HS-5 (cell line): ENCODE measurements at places on chromosomes 11 and 22.

DNA sequence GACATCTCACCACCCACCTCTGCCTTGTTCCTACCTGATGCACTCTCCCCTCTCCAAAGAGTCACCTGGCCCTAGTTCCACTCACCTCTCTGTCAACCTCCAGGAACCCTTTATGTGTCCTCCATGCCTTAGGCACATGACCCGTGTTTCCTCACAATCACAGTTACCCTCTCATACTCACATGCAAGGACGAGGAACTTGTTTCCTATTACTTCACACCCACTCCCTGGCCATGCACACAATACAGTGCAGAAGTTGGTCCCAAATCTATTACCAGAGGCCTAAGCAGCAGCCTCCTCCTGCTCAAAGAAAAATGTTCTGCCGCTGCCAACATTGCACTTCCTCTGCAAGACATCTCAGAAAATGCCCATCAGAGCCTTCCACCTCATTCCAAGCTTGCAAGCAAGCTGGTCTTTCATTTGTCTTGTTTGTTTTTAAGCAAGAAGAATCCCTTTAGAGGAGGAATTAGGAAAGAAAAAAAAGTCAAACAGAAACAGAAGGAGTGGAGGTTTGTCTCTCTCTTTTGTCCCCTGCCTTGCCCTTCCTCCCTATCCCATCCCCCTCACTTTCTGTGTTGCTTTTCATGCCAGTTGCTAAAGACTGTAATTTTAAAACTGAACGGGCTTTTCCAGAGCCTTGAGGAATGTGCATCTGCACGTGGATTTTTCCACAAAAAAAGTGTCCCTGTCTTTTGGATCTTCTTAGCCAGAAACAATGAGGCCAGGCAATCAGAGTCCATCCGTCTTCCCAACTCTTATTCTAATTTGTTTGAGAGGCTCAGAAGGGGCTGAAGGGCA lies 63.4 kb downstream of the KCNJ1 start:
- DNase-seq, result no peak

GRCh38 chr11:32920570-32920969 lies 28.0 kb downstream of the QSER1 start:
- DNase-seq, result no peak

- DNase-seq, result peak; percentile 93
These were observed 55.3 kb upstream of the GCAT start for GRCh38 chr22:37752189-37753087.

DNA sequence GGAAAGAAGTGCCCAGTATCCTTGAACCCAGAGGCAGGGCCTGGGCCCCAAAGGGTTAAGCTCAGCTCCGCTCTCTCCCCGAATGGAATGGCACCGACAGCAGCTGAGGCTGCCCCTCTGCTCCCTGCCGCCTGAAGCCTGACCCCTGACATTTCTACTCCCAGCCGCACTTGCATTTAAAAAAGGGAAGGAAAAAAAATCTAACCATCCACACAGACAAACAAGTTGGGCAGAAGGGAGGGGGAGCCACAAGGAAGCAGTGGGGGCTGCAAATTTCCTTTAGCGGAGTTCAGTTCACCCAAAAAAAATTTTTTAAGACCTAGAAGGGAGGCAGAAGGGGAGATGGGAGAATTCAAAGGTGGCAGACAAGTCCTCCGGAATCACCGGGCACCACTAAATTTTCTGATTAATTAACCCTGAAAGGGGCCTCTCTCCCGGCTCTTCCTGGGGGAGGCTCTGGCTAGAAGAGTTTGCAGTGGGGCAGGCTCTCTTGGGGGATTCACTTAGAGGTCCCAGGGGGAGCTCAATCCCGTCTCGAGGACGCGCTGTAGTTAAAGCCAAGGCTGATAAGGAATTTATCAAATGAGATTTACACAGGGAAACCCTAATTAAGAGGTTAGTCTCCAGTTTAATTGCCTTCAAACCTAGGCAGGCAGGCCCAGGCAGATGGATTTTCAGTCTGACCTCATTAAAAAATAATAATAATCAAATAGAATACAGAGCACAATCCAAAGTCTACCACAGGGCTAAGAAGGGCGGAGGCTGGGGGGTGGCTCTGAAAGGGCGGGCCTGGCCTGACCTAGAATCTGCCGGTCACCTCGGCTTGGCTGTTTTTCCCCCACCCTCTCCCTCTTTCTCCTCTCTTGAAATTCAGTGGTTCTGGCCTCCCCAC lies 25.6 kb downstream of the MN1 start:
- DNase-seq, result no peak

DNA sequence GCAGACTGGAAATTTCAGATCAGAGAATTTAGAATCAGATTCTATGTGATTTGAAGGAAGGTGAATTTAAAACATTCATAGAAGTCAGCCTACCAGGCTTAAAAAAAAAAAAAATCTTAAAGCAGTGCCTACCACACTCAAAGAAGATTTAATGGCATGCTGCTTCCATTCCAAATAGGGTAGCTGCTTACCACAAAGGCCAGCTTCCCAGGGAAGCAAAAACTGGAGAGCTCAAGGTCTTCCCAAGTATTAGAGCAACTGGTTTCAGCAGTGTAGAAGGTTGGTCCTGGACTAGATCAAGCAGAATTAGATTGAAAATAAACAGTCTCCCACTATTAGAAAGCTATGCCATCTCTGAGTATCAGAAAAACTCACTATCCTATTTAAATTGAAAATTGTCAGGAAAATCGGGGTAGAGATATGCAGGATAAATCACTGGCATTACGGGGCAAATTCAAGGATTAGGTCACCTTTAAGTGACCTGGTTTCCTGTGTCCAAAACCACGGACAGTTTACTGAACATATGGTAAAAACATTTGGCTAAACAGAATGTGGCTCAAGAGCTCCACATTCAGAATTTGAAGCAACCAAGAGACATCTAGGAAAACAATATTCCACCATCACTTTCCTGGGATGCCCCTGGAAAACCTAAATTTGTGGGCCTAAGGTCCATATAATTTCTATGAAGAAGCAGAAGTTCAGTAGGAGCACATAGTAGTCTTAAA lies 1.3 kb downstream of the C11orf42 start:
- no peak for DNase-seq

DNA sequence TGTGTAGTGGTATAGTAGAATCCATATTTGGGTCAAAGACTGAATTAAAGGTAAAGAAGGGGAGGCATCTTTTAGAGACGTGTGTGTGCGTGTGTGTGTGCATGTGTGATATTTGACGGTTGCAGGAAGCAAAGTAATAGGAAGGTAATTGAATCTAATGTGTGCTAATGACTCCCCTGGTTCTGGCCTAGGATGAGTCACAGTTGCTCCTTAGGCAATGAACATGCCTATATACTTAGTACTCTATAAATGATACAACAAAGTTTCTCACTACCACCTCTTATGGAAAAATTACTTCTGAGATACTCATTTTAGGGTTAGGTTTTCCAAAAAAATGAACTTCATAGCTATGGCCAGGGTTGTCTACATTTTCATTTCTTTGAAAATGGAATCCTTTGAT lies 409.6 kb downstream of the GUCY1A2 start:
- peak; percentile 42 for DNase-seq

DNA sequence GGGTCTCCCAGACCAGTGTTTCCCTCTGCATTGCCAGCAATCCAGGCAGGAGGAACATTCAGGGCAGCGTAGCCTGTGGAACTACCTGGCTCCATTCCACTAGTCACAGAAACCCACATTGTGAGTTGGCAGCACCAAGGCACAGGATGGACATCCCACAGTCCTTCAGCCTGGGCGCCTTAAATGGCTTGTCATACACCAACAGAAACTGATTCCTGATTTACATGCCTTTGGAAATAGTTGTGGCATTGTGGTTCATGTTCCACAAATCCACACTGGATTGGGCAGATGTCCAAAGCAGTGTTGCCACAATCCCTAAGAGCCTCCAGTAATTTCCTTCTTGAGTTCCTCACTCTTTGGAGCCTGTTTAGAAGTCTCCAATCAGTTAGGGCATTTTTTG lies 225.6 kb downstream of the BLID start:
- no peak for DNase-seq

DNA sequence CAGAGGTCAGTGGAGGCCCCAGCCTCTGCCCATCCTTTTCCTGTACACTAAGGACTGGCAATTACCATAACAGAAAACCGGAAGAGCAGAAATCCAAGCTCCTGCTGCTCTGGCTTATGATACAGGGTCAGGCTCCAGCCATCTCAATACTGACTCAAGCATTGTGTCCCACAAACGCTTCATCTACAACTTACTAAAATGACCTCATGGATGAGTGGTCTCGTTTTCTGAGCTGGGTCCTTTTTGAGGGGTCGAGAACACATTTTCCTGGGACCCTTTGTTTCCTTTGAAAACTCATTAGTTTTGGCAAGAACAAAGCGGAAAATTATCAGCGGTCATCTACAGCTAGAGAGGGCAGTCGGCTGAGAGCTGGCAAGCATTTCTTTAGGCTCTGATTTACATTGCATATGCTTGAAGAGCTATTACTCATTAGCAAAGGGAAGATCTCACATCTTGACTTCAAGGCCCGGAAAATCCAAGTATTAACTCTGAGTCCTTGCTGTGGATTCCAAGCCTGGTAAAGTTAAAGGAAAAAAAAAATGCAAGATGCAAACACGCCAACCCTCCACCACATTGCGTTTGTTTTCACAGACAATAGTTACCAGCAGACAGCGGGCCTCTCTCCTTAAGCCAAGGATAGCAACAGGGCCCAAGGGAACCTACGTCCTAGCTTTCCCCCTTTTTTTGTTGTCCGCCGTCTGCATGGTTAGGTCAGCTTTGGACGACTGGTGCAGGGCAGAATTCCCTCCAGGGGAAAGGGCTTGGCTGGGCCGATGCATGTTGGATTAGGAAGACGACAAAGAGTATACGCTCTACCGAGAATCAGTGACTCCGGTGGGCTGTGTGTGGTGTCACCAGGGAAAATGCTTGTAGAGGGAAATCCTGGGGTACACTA lies 1.8 kb downstream of the TESMIN start:
- DNase-seq, result no peak
